ENCODE measurements at places on chromosomes 2 and 18.

DNA sequence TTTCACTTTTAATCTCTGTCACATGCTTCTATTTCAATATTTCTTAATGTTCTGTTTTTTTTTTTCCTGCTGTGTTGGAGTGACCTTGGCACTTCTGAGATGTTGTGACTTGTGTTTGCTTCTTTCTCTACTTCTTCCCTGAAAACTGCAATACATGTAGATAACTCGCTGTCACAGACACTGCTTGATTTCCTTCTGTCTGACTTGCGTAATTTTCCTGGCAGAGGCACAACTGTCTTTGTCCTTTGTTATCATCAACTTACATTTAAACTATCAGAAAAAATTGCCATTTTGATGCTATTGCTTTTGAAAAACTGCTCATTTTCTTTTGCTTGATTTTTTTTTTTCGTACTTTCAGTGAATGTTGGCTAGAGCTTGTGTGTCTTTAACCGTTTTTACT lies 69.0 kb downstream of the BABAM2 start:
- peaks cover 26% of the 10 kb centered on the region for H3K4me1 ChIP-seq
- H3K27ac ChIP-seq, result no peak overlapping the region
- no peaks in the 10 kb centered on the region for H3K36me3 ChIP-seq
- no peaks in the 10 kb centered on the region for H3K27me3 ChIP-seq
- no peak for DNase-seq

DNA sequence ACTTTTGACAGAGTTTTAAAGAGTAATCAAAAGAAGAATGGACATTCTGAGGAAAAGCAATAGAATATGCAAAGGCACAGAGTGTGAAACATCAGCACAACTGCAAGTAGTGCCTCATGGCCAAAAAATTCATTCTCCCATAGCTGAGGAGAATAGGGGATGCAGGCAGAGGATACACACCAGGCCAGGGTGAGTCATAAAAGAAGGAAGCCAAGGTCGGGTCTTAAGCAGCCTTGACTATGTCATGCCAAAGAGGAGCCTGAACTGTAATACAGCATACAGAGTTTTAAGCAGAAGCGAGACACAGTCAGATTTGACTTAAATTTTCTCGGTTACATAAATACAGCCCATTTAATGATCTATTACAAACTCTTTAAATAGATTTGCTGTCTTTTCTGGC lies 165.0 kb downstream of the LNPK start:
- no peak overlapping the region for H3K4me3 ChIP-seq
- H3K4me1 ChIP-seq, result peaks cover 6% of the 10 kb centered on the region
- DNase-seq, result no peak
- no peaks in the 10 kb centered on the region for H3K36me3 ChIP-seq
- no peaks in the 10 kb centered on the region for H3K27me3 ChIP-seq
- H3K27ac ChIP-seq, result no peak overlapping the region

DNA sequence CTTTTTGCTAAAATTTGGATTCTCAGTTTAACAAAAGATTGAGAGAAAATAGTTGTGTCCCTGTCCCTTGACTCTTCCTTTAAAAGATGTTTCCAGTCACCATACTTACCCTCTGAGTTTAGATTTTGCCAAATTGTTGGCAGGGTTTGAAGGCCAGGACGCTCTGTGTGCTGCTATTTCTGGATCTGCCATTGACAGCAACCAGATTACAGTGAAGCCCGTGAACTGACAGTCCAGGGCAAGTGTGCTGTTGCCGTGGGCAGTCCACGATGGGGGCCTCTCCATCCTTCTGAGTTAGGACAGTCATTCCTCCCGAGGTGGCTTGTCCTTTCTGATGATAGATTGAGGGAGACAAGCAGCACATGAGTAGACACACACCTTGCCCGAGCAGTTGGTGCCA lies 89.9 kb downstream of the PTPRM start:
- H3K4me1 ChIP-seq, result no peaks in the 10 kb centered on the region
- H3K36me3 ChIP-seq, result no peaks in the 10 kb centered on the region
- no peak for DNase-seq
- no peaks in the 10 kb centered on the region for H3K27me3 ChIP-seq
- H3K27ac ChIP-seq, result no peak overlapping the region

- no peaks in the 10 kb centered on the region for H3K27me3 ChIP-seq
- H3K4me1 ChIP-seq, result peaks cover 8% of the 10 kb centered on the region
- H3K36me3 ChIP-seq, result no peaks in the 10 kb centered on the region
- H3K4me3 ChIP-seq, result no peak overlapping the region
Measured at GRCh38 chr2:170509452-170510193, 205.5 kb upstream of the SP5 start.

DNA sequence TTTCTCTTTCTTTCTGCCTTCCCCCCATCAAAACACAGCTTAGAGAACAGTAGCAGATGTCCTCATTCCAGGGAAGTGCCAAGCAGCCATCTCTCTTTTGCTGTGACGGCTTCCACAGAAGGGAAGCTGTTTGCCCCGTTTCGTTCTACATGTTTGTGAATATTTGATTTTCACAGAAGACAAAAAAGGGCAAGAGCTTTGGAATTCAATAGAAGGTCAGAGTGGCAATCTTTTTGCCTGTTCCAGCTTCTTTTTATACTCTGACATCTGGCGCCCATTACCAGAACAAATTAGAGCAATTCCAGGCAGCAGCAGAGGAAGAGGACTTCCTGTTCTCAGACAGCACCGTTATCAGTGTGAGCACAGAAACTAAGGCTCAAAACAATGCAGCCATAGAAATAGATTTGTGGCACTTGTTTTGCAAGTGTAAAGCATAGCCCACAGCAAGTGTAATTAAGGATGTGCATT lies 79.0 kb upstream of the CDH19 start:
- peak overlapping the region; percentile 43 for H3K4me3 ChIP-seq
- H3K4me1 ChIP-seq, result no peaks in the 10 kb centered on the region
- H3K27me3 ChIP-seq, result no peaks in the 10 kb centered on the region

Measured in thoracic aorta (tissue), 2 donors.